ENCODE measurements at places on chromosomes 5 and 9. TPM values are rescaled to one million over a fixed set of nuclear protein-coding genes. Genes with fewer than 3 reads are reported as not detected.

DNA sequence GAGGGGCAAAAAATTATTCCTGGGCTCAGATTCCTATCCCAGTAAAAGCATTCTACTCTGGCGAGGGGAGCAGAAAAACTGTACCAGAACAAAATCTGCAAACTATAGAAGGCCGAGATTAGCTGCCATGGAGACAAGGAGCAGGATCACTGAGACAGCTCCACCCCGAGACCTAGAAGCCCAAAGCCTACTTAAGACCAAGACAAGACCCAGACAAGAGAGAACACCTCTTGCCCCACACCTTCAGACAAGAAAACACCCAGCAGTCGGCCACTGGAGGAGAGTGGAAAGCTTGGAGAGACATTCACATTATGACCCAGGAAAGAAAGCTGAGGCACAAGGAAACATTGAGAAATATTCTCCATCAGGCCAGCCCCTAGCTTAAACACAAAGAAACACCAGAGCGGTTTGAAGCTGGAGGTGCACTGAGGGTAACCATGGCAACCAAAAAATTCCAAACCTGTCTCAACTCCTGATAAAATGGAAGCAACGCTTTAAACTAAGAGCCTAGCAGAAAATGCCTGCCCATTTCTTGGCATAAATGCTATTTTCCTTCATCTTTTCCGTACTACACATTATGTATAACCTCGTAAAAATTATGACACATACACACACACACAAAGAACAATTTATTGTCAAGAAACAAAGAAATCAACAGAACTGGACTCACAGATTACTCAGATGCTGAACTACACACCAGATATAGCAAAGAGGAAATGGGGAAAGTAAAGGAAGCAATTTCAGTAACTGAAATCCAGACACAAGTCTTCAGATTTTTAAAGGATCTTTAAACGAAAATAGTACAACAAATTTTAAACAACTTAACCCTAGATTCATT is 53.8 kb upstream of the FTMT start:
- no peak for DNase-seq

DNA sequence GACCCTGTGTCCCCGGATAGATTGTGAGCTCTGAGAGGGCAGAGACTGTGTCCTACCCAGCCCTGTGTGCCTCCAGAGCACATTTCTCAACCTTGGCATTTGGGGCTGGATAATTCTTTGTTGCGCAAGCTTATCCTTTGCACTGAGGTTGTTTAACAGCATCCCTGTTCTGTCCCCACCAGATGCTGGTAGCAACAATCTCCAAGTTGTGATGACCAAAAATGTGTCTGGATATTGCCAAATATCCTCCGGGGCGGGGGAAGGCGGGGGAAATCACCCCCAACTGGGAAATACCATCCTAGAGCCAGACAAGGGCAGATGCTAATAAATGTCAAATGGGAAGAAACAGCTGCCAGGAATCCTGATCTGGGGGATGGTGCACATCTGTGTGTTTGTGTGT is 24.0 kb upstream of the TNIP1 start:
- DNase-seq: peak; percentile 69

GRCh38 chr9:89790542-89791109 is 185.8 kb downstream of the GADD45G start:
- no peak for DNase-seq

DNA sequence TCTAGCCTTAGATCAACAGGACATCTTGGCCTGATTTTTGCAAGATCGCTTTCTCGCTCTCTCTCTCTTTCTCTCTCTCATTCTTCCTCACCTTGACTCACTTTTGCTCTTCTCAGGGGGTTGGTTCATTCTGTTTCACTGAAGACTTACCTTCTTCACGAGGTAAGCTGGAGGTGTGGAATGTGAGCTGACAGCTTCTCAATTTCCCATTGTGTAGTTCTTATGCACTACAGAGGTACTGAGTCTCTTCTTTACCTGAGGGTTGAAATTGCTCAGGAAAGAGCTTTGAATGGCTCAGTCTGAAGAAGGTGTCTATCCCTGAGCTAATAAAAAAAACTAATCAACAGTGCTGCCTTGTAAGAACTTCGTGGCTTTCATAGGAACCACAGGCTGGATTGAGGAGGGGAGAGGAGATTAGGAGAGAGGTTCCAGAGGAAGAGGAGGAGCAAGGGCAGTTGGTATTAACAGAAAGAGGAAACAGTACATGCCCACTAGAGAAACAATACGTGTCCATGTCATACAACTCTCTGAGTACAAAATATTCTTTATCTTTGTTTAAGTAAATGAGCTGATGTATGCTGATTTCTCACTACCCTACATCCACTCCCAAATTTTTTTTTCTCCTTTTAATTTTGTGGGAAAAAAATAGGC is 192.2 kb downstream of the TMEM167A start:
- no peak for DNase-seq

AGXT2 gene
- polyA plus RNA-seq: not detected
